ENCODE measurements at places on chromosomes 6 and 20. TPM values are rescaled to one million over a fixed set of nuclear protein-coding genes. Genes with fewer than 3 reads are reported as not detected.

Gene MTHFD1L
- total RNA-seq: 11.1 TPM

Gene RAET1L
- not detected for total RNA-seq

Gene PRDM13
- total RNA-seq: not detected

Gene SIM1
- 0.64 TPM for total RNA-seq

Gene ZMYND8
- 47.2 TPM for total RNA-seq

Gene HLA-DQB2
- total RNA-seq: 5.4 TPM

Gene MDN1
- total RNA-seq: 49.2 TPM

Gene CDSN
- not detected for total RNA-seq

Gene MLIP
- total RNA-seq: not detected

Gene MYCT1
- total RNA-seq: 1.5 TPM

Gene IP6K3
- not detected for total RNA-seq

Gene MYBL2
- 2.7 TPM for total RNA-seq
